ENCODE measurements at places on chromosomes 6 and 20.

GRCh38 chr6:52999456-52999855 lies 4.4 kb upstream of the GSTA4 start:
- DNase-seq, result no peak

- DNase-seq, result no peak
Observed at GRCh38 chr20:48453477-48454093, 374.2 kb downstream of the PREX1 start.

DNA sequence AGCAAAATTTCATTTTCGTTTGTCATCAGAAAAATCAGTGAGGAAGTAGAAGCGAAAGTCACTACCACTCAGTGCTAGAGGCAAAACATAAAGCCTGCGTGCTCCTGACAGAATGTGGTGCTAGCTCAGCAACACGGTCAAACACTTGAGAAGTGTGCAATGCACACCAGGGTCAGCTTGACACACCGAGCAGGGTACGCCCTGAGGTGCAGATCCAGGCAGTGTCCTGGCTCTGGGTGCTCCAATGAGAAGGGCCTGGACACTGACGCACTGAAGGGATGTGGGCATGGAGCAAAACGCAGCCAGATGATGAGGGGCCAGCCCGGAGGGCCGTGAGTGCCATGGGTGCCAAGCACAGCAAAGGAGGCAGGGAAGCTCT lies 5.9 kb downstream of the RNASET2 start:
- no peak for DNase-seq

DNA sequence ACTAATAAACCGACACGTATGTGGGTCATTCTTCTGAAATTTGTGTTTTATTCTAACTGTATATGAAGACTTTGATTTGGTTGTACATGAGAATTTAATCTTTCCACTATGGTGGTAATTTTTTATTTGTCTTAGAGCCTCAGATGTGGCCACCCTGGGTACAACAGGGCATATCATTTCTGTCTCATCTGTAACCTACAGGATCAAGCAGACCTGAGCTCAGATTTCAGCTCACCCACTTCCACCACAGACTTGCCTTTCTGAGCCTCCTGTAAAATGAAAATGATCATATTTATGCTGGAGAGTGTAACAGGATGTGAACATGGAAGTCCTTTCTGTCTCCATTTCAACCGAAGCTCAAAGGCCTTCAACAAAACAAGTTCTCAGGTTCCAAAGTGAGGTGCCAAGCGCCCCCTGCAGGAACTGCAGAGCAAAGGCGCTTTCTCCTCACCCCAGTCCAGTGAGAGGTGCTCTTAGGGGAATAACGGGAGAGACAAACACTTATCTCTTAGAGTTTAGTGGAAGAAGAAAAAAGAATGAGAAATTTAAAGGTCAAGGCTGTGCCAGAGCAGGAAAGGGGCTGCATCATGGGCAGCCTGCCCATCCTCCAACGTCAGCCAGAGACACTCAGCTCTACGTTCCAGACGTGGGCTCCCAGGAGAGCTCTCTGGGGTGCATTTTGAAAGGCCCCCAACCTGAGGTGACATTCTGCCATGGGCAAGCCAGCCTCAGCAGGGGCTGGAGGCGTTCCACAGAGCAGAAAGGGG lies 23.0 kb upstream of the CD24 start:
- DNase-seq, result peak; percentile 49

DNA sequence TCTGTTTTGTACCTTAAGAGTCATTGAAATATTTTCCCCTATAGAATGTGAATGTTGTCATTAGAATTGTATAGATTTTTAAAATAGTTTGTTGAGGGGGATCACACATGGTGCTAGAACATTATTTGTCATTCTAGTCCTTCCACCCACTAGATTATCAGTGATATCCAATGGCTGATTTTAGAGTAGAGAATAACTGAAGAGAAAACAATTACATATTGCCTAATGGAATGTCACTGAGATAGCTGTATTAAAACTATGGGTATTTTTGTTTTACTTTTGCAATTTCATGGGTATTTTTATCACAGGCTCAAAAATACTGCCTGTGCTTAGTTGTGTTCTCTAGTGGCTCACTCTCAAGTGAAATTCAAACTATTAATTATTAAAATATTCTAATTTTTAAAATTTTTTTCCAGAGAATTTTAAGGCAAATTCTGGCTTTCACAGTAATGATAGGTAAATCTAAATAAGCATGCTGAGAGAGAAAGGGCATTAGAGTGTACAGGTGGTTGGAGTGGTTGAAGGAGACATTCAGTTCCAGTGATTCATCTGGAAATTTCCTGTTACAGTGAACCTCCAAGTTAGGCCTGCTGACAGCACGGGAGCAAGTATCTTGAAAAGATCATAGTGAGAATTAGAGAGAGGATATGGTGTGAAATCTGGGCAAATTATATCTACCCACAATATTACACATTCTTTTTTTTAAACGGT lies 399.6 kb downstream of the NKAIN2 start:
- DNase-seq, result no peak

DNA sequence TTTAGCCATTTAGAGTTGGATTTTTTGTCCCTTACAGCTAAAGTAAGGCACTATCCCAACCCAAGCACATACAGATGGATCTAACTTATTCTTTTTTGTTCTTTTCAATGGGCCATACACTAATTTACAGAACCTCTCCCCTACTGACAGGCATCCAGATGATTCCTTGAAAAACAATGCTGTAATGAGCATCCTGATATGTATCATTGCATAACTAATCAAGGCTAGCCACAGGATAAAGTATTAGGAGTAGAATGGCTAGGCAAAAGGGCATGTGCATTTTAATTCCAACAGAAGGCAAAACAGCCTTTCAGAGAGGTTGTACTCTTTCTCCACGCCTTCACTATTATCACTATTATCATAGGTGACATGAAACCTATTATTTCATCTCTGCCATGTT lies 54.1 kb downstream of the ELOVL5 start:
- DNase-seq, result no peak

GRCh38 chr20:13913572-13913971 lies 76.8 kb downstream of the SEL1L2 start:
- DNase-seq, result no peak

GRCh38 chr6:44235269-44235668 lies 11.6 kb upstream of the HSP90AB1 start:
- DNase-seq, result no peak

GRCh38 chr20:1722513-1723050 lies 65.0 kb upstream of the SIRPG start:
- no peak for DNase-seq

DNA sequence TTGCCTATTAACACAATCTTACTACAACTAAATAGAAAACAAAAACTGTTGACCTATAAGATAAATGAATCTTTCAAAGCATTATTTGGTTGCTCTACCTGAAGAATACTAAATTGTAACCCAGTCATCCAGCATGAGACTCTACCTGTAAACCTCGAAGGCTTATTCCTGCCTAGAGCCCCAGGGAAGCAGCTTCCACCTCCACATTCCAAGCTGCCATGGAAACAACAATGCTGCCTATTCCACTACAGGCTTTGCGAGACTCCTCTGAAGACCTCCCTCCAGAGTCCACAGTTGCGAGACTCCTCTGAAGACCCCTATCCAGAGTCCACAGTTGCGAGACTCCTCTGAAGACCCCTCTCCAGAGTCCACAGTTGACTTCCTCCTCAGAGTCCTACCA lies 15.7 kb downstream of the GMDS start:
- no peak for DNase-seq

GRCh38 chr20:22404419-22405170 lies 179.8 kb downstream of the FOXA2 start:
- no peak for DNase-seq

- DNase-seq, result peak; percentile 68
Observed at GRCh38 chr6:43608310-43608763, 20.7 kb downstream of the GTPBP2 start.

- DNase-seq, result no peak
Observed at GRCh38 chr6:26225848-26226578, 138.8 kb downstream of the HFE start.

GRCh38 chr6:4105980-4106536 lies 27.1 kb upstream of the FAM217A start:
- no peak for DNase-seq

- DNase-seq, result peak; percentile 0
Observed at GRCh38 chr20:19397666-19398065, 185.2 kb downstream of the SLC24A3 start.

GRCh38 chr6:1587546-1587945 lies 22.2 kb upstream of the FOXC1 start:
- DNase-seq, result no peak

GRCh38 chr20:52899041-52899608 lies 73.0 kb upstream of the TSHZ2 start:
- no peak for DNase-seq

DNA sequence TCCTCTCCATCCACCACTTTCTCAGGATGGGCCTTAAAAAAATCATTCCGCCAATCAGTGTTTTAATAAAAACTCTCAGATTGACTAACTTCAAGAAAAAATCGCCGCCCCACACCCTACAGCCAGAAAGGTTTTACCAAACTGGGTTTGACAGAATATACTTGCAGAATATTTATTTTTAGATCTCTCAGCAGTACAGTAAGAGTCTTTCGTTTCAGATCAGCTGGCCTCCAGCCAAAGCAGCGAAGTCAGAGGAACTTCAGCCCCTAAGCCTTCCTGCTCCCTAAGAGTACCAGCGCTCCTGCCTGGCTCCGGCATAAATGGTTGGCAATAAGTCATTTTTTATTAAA lies 24.7 kb downstream of the TBC1D7 start:
- DNase-seq, result peak; percentile 67

DNA sequence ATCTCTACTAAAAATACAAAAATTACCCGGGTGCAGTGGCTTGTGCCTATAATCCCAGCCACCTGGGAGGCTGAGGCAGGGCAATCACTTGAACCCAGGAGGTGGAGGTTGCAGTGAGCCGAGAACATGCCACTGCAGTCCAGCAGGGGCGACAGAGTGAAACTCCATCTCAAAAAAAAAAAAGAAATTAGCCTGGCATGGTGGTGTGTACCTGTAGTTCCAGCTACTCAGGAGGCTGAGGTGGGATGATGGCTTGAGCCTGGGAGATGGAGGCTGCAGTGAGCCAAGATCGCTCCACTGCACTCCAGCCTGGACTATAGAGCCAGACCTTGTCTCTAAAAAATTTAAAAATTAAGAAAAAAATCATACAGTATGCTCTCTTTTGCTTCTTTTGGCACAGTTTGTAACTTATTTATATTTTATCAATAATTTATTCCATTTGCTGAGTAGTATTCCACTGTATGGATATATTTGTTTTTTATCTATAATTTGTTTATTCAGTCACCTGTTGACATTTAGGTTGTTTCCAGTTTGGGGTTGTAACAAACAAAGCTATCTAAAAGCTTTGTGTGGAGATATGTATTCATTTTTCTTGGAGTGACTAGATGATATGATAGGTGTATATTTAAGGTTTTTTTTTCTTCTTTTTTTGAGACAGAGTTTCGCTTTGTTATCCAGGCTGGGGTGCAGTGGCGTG lies 8.0 kb upstream of the MYBL2 start:
- DNase-seq, result no peak
